ENCODE measurements at places on chromosomes 5 and 9.

GRCh38 chr9:114156657-114157421 is 1.5 kb downstream of the COL27A1 start:
- no peak for DNase-seq

GRCh38 chr9:95740217-95741004 is 135.1 kb upstream of the ERCC6L2 start:
- DNase-seq: no peak

DNA sequence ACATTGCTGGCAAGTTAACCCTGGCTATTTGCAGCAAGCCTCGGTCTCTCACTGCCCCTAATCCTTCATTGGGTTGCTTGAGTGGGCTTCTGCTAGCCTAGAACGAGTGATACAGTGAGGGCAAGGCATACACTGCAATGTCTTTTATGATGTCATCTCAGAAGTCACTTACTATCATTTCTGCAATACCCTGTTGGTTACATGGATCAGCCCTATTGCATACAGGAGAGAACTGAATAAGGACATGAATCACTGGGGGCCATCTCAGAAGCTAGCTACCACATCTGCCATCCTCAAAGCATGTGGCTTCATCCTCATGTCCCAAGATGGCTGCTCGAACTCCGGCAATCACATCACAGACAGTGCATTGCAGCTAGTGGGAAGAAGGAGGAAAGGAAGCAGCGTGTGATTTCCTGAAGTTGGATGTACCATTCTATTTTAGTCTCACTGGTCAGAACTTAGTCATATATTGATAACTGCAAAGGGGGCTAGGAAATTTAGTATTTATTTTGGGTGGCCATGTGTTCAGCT is 33.3 kb upstream of the CDKN2AIPNL start:
- DNase-seq: no peak

DNA sequence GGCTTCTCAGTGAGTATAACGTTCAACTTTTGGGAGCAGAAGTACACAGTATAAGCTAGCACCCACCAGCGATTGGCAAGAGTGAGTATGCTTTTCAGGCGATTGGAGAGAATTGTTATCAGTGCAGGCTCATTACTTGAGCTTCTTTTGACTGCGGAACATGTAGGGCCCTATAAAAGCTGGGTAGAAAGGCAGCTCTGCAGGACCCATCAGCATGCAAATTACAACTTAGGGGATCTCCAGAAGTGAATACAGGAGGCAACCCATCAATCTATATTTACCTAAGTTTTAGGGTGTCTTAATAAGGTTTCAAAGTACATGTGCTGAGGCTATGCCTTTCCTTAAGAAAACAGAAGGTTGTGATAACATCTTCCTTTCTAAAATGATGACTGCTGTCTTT is 225.0 kb downstream of the MLLT3 start:
- no peak for DNase-seq

GRCh38 chr5:143395638-143396352 is 7.7 kb downstream of the NR3C1 start:
- no peak for DNase-seq

- DNase-seq: no peak
These were observed 349.0 kb upstream of the TARS1 start for GRCh38 chr5:33091571-33092363.

DNA sequence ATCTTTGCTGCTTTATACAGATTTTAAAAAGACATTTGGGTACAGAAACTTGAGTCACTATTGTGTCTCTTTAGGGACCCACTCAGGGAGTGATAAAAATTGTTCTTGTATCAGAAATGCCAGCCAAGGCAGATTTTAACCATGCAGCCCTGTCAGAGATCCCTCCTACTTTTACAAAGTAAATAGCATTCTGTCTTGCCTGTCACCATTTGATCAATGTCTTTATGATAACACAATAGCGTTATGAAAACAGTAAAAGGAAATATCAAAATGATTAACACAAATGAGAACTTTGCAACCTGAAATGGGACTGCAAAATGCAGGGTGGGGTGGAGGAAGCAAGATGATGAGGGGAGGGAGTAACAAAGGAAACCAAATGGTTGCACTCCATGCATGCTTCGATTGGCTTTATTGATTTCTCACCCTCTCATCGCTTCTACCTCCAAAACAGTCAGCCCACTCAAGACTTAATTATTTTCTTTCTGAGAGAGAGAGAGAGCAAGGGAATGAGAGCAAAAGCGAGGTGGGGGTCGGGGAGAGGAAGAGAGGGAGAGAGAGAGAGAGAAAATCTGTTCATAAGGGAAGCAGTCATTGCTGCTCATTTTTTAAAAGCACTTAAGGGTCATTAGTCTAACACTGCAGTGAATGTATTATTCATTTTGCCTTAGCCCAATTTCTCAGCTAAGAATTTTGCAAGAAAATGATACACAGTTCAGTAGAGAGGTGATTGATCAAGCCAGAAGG is 576.5 kb downstream of the CSNK1G3 start:
- no peak for DNase-seq

DNA sequence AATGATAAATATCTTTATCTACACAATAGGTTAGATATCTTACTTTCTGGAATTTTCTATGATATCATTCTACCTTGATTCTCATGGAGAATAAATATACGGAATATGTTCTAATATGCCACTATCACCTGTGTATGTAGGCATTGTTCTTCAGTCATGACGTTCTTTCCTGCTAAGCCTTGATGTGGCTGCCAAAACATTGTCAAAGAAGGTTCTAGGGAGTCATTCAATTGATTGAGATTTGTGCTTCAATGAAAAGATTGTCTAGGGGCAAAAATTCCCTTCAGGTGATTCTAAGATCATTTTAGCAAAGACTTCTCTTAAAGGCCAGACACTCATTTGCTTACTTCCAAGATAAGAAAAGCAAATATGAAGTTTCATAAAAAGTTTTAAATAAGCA is 118.1 kb downstream of the MAT2B start:
- no peak for DNase-seq

GRCh38 chr9:136808075-136808805 is 492 bp downstream of the RABL6 start:
- DNase-seq: no peak

GRCh38 chr9:2216591-2216990 is 201.4 kb downstream of the SMARCA2 start:
- DNase-seq: no peak

DNA sequence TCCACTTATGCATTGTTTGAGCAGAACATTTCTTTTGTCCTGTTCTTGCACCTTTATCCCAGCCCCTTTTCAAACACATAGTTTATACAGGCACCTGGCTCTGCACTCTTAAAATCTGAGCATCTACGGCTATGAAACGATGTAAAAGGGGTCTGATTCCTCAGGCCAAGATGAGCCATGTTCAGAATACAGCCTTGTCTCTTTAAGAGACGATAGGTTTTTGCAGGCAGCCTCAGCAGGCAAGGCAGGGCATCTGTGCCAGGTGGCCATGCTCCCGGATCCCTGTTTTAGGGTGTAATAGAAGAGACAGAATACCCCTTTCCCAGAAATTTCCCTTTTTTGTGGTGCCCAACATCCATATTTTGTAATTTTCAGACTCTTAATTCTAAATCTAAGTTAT is 89.1 kb upstream of the NFIB start:
- no peak for DNase-seq

DNA sequence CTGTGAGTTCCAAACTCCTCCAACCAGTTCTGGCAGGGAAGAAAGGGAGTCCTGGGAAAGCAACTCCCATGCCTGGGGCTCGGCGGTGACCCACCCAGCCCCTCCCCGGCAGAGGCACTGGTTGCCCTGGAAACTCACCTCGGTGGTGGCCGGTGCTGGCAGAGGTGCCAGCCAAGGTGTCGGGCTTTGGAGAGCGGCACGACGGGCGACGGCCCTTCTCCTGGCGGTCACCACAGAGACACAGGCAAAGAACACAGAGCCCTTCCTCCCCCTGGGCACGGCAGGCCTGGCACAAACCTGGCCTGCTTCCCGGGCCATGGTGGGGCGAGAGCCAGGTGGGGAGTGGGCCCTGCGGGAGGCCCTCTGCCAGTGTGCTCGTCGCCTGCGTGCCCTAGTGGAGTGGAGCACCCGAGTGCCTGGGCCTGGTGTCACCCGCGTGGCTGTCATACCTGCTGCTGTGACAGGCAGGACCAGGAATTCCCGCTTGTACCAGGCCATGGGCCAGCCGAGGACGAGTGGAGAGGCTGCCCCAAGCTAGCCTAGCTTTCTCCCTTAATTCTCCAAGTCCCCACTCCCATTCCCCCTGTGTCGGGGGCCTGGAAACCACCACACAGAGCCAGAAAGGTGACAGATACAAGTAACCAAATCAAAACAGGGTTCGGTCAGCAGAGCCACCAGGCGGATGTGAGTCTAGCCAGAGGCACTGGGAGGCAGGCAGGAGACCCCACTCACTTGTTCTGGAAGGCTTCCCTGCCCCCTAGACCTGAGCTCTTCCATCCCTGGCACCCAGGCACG is 8.2 kb upstream of the RALGDS start:
- no peak for DNase-seq

DNA sequence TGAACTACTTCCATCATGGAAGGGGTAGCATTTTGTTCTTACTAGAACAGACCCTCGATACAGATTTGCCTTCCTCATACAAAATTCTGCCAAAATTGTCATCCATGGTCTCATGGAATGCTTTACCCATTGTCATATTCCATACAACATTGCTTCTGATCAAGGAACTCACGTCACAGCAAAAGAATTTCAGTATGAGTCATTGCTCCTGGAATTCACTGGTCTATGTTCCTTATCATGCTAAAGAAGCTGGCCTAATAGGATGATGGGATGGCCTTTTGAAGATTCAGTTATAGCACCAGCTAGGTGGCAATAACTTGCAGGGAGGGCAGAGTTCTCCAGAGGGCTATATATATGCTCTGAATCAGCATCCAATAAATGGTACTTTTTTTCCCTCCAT is 18.2 kb upstream of the FNIP1 start:
- DNase-seq: no peak

- no peak for DNase-seq
These were observed 246.8 kb downstream of the NSG2 start for GRCh38 chr5:174292348-174292747.

DNA sequence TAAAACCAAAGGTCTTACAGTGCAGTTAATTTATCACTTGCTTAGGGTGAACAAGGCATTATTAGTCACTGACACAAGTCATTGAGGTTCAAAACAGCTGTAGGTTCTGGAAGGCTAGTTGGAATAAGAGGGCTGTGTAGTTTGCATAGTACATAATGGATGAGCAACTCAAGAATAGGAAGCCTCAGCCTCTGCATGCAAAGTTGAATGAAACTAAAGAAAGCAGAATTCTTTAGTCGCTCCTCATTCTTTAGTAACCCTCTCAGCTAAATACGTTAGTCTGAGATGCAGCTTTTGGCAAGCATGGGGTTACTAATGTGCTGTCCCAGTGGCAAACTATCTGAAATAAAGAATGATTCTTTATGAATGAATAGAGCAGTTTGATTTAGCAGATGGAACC is 74.2 kb downstream of the ADGRV1 start:
- no peak for DNase-seq
